SJCRH30 (cell line): ENCODE measurements at places on chromosomes 2 and 18. TPM values are rescaled to one million over a fixed set of nuclear protein-coding genes. Genes with fewer than 3 reads are reported as not detected.

PLA2R1 gene
- not detected in 2 replicates for total RNA-seq

BMP10 gene
- 0.08 TPM in 1 of 2 replicates, not detected in the other for total RNA-seq

ZNF519 gene
- total RNA-seq = 20.0 and 26.2 TPM in 2 replicates

CD207 gene
- total RNA-seq = 0.08 TPM in 1 of 2 replicates, not detected in the other

INSIG2 gene
- total RNA-seq = 7.4 and 11.0 TPM in 2 replicates

SLC14A1 gene
- total RNA-seq = not detected in 2 replicates

TTC21B gene
- total RNA-seq = 37.0 and 38.4 TPM in 2 replicates

ITPRID2 gene
- 70.5 and 91.2 TPM in 2 replicates for total RNA-seq

DNA sequence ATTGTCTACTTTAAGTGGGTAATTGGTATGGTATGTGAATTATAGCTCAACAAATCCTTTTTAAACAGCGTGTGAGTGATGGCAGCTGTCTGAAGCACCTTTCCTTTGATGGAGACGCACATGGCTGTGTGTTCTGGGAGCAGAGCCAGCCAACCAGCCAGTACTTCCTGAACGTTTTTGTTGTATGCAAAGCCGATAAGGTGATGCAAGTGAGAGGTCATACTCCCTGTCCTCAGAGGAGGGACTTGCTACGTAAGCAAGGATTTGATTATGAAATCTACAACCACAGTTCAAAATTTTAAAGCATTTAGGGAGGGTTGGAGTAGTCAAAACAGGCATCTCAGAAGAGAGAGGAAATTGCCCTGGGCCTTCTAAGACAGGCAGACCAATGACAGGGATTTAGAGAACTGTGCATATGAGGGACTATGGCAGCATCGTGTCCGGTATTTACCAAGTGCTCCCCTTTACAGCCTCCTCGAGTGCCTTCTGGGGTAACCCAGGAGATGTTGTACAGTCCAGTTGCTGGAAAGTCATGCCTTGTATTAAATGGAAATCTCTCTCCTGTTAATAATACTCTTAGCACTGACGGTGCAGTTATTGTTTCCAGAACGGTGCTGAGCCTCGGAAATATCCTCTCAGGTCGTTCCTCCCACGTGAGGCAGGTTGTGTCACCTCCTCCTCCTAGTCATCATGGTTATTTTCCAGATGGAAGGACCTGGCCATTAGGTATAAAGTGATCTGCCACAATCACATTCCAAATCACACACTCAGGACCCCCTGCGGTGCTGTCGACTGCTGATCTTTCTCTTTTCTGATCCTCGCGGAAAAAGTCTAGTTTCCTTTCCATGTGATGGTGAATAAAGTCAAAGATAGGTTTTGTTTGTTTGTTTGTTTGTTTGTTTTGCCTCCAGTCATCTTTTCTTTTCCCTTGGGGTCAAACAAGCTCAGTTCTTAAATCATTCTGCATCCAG is 28.4 kb downstream of the ARHGEF4 start:
- no peaks in the 10 kb centered on the region for H3K36me3 ChIP-seq
- no peak overlapping the region for H3K27ac ChIP-seq
- no peak for DNase-seq
- no peaks in the 10 kb centered on the region for H3K4me1 ChIP-seq
- no peaks in the 10 kb centered on the region for H3K27me3 ChIP-seq

GRCh38 chr2:216492597-216493333 is 5.9 kb upstream of the RPL37A start:
- no peaks in the 10 kb centered on the region for H3K4me1 ChIP-seq
- no peak overlapping the region for H3K27ac ChIP-seq
- no peak for DNase-seq
- no peak overlapping the region for H3K4me3 ChIP-seq
- no peaks in the 10 kb centered on the region for H3K27me3 ChIP-seq

DNA sequence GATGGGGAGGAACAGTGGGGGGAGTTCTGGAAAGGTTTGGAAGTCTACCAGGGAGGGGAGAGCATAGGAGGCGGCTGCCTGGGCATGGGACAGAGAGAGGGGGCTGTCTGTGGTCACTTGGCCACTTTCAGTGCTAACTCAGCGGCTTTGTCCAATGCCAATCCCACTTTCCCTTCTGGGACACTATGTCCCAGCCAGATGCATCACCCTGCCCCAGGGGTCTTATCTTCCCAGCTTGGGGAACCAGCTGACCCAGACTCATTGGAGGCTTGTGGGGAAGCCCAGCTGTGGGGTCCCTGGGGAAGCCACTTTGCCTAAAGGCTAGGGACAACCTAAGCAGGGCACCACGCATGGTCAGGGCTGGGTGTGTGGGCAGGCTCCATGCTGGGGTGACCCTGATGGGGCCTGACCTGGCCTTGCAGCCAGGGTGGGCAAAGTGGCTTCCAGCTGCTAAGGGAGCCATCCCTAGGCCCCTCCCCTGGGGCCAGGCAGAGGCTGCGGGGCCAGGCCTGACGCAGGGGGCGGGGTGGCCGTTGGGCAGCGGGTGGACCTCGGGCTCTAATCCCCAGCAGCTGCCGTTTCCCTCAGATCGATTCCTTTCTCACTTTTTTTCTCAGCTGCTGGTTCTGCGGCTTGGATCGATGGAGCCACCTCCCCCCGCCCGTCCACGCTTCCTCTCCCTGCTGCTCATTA is 1.6 kb upstream of the ASIC4 start:
- H3K27me3 ChIP-seq = no peaks in the 10 kb centered on the region; the same call in 1 of the 2 replicates
- peak overlapping the region; percentile 75 for H3K27ac ChIP-seq
- DNase-seq = peak; percentile 81

DNA sequence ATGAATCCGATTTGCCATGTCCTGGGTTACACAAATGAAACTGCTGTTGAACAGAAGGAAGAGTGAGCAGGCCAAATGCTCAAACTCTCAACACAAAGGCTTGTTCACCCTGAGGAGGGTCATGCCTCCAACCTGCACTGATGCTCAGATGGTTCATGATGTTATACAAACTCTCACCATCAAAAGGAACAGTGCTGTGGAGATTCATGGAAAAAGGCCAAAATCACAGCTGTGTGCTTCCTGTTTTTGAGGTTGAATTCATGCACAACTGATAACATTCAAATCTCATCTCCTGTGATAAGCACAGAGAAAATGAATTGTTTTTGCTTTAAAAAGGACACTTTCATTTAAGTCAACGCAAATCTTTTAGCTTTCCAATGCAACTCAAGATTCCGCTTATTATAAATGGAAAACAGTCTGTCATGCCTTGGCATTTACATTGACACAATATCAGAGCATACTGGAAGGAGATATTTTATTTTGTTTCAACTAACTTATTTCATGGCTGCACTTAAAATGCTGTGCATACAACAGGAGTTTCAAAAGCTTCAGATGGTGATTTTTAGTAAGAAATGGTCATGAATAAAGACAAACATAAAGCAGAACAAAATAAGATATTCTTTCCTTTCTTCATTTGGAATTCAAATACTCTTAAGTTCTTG is 22.2 kb upstream of the TTN start:
- peak; percentile 25 for DNase-seq
- H3K4me1 ChIP-seq = peaks cover 11% of the 10 kb centered on the region
- H3K4me3 ChIP-seq = no peak overlapping the region
- no peaks in the 10 kb centered on the region for H3K36me3 ChIP-seq
- H3K27ac ChIP-seq = no peak overlapping the region
- H3K27me3 ChIP-seq = no peaks in the 10 kb centered on the region

GRCh38 chr2:159926695-159927094 is 128.7 kb upstream of the CD302 start:
- no peak overlapping the region for H3K4me3 ChIP-seq

- no peak overlapping the region for H3K4me3 ChIP-seq
- no peak overlapping the region for H3K27ac ChIP-seq
- no peaks in the 10 kb centered on the region for H3K36me3 ChIP-seq
- H3K4me1 ChIP-seq = peaks cover 6% of the 10 kb centered on the region; the same call in 1 of the 2 replicates
Observed at GRCh38 chr2:158255257-158255656, 153.6 kb downstream of the UPP2 start.

- H3K4me1 ChIP-seq = peaks cover 5% of the 10 kb centered on the region; the same call in 1 of the 2 replicates
- no peak overlapping the region for H3K27ac ChIP-seq
- H3K27me3 ChIP-seq = no peaks in the 10 kb centered on the region
- H3K36me3 ChIP-seq = peaks cover 8% of the 10 kb centered on the region
Observed at GRCh38 chr2:219384083-219384713, 3.5 kb downstream of the DNPEP start.

DNA sequence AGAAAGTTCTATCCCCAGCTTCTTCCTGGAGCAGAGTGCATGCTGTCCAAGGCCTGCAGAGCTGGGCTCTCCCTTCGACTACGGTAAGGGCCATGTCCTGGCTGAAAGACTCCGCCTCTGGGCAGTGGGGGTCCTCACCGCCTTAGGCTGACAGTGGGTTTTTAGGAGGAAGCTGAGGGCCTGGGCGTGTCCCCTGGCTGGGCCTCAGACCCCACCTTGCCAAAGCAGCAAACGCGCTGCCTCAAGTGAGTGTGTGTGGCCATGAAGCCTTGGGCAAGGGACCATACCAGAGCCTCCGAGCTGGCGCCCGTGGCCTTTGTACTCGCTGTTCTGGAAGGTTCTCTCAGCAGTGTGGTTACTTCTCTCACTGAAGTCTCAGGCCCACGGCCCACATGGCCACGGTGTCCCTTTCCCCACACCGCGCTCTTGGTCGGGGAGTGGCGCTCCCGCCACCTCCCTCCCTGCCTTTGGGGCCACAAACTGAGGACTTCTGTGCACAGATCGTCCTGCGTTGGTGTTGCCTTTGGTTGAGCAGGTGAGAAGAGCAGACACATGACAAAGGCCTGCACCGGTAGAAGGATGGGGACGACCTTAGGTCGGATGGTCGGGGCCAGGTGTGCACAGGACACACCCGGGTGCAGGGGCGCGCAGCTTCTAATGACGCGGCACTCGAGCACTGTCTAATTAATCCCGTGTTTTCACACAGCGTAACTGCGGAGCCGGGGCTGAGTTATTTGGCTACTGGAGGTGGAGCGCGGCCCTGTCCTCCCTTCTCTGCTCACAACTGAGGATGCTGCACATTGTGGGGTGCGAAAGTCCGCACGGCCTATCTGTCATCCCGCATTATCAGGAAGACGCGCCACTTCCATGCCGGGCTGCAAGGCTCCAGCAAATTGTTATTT is 121.6 kb downstream of the PTGR3 start:
- DNase-seq = no peak
- no peaks in the 10 kb centered on the region for H3K27me3 ChIP-seq
- H3K36me3 ChIP-seq = no peaks in the 10 kb centered on the region
- no peaks in the 10 kb centered on the region for H3K4me1 ChIP-seq

DNA sequence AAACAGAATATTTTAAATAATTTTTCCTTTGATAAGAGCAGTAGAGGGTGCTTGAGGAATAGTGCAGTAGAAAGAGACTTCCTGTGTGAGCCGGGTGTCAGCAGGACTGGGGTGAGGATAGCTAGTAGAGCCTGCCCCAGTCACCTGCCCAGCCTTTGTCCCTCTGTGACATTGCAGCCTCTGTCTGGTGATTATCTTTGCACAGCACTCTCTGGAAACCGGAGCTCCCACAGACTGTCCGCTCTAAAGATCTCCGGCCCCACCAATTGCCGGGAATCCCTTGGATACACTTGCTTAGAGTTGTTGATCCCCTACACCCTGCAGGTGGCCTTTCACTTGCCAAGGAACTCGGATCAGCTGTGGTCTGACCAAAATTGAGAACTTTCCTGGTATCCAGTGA is 1081.3 kb upstream of the TMEFF2 start:
- peaks cover 3% of the 10 kb centered on the region; the same call in 1 of the 2 replicates for H3K27me3 ChIP-seq
- no peaks in the 10 kb centered on the region for H3K36me3 ChIP-seq
- H3K4me1 ChIP-seq = no peaks in the 10 kb centered on the region
- no peak overlapping the region for H3K4me3 ChIP-seq
- no peak for DNase-seq

GRCh38 chr2:8682719-8683667 is 1.1 kb downstream of the ID2 start:
- peak overlapping the region; percentile 63 for H3K4me3 ChIP-seq
- no peaks in the 10 kb centered on the region; the same call in 1 of the 2 replicates for H3K4me1 ChIP-seq
- H3K27me3 ChIP-seq = no peaks in the 10 kb centered on the region
- H3K27ac ChIP-seq = no peak overlapping the region

- no peaks in the 10 kb centered on the region for H3K36me3 ChIP-seq
- H3K4me1 ChIP-seq = no peaks in the 10 kb centered on the region
- H3K27ac ChIP-seq = no peak overlapping the region
- H3K27me3 ChIP-seq = no peaks in the 10 kb centered on the region
- H3K4me3 ChIP-seq = no peak overlapping the region
Observed at GRCh38 chr18:71250191-71250590, 961.3 kb downstream of the SOCS6 start.
